Left renal cortex interstitium (tissue), 4 donors: ENCODE measurements at places on chromosomes 1 and 21.

GRCh38 chr21:28112511-28112910 lies 880.2 kb downstream of the LTN1 start:
- no peak for DNase-seq

DNA sequence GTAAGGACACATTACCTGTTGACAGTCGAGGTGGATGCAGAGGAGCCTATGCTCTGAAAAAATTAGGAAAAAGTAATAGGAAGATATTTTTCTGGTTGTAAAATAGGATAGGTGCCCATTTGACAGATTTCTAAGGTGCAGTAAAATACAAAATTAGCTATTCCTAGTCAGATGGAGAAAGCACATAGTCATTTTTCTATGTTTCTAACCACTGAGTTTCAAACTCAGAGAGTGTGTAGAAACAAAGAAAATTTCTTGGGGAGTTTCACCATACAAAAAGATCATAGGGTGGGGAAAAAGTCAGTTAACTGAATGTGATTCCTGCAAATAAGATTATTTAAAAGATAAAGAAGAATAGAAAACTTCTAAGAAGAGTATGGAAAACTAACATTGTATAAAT lies 666.9 kb downstream of the KCNT2 start:
- DNase-seq, result no peak

DNA sequence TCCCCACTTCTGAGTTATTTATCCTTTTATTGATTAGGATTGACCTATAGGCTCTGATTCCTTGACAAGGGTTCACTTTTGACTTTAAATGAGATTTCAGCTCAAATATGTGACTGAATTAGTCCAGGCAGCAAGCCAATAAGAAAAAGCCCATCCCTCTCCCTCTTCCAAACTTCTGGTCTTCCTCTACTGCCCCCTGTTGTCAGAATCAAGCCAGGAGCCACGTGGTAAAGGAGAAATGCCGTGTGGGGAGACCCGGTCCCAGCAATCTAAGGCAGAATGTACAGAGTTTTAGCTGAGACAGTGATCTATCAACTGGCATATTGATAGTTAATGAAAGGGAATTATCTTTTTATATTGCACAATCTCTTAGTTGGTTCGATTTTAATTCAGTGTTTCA lies 5.2 kb downstream of the ADAMTS5 start:
- DNase-seq, result no peak

GRCh38 chr1:150121236-150121862 lies 28.4 kb upstream of the PLEKHO1 start:
- no peak for DNase-seq

- peak; percentile 47 for DNase-seq
These were observed 1.7 kb downstream of the FAM78B start for GRCh38 chr1:166164995-166165660.

DNA sequence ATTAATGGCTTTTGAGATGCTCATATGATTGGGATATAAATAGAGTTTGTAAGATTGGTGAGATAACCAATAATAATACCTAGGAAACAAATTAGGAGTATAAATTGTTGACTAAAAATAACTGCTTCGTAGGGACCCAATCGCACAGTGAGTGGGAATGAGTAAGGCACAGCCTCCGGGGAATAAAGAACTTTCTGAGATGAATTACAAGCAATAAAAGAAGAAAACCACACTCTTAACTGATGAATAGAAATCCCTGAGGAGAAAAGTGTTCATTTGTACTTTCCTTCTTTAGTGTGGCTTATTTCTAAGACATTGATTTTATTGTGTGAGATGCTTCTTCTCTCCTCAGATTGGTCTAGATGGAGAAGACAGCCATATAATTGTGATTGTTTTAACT lies 443.4 kb upstream of the PRMT6 start:
- no peak for DNase-seq

DNA sequence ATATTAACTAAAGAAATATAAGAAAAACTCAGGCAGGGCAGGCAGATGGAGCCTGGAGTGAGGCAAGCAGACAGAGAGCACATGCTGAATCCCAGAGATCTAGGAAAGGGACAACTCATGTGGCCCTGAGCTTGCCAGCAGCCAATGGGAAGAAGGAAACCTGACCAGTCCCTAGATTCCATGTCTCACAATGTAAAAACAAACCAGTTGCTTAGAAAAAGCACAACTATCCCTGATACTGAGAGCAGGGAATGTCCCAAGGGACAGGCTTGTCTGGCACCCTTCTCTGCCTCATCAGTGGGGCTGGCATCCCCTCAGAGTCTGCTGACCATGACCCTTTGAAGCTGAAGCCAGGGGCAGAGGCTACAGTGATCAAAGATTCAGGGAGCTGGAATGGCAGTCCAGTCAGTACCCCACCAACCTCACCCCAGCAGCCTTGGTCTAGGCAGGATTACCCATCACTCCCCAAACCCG lies 27.8 kb downstream of the HSPG2 start:
- DNase-seq, result no peak

DNA sequence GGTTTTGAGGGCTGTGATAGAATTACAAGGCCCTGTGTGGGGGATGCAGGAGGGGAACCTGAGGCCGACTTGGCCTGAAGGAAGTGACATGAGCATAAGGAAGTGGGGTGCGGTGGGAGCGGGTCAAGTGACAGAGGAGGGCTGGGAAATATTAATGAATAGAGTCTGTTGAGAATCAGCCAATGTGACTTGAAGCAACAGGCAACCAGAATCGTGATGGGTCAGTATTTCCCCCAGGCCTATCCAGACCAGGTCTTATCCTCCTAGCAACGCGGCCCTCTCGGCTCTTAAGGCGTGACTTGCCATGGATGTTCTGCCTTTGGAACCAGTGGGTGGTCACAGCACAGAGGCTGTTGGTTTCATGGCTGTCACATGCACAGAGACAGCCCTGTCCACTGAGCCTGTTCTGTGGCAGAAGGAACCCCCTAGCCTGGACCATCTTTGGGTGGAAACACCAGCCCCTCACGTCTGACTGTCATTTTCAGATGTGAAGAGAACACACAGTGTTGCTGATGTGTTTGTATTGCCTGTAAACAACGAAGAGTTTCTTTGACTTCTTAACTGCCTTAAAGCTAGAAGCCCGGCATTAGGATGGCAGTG lies 468.8 kb downstream of the CAMTA1 start:
- no peak for DNase-seq

- no peak for DNase-seq
These were observed 71.6 kb downstream of the RD3 start for GRCh38 chr1:211420389-211420788.
